HCT116 (cell line): ENCODE measurements at places on chromosomes 1 and 21.

GRCh38 chr1:43867976-43868740 is 65.4 kb upstream of the ARTN start:
- no peak overlapping the region for H3K27ac ChIP-seq
- DNase-seq, result no peak
- no peak overlapping the region for H3K4me3 ChIP-seq
- H3K36me3 ChIP-seq, result no peaks in the 10 kb centered on the region
- H3K4me1 ChIP-seq, result peaks cover 6% of the 10 kb centered on the region; the same call in 1 of the 2 replicates
- H3K27me3 ChIP-seq, result no peaks in the 10 kb centered on the region

DNA sequence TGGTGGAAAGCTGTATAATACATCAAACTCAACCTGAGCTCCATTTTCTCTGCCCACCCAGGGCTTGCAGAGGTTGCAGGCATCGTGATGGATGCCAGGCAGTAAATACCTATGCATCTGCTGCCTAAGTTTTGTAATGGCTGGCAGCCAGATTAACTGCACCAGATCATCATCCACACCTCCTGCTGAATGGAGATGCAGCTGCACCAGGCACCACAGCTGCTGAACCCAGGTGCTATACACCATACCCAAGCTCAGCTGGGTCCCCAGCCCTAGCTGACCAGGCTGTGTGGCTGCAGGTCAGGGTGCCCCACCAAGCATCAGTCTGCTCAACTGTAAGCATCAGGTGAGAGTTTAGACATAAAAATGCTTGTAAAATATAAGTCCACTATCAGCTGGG is 6.7 kb upstream of the SNAPIN start:
- H3K4me3 ChIP-seq, result no peak overlapping the region
- H3K27me3 ChIP-seq, result no peaks in the 10 kb centered on the region
- no peaks in the 10 kb centered on the region for H3K36me3 ChIP-seq
- no peaks in the 10 kb centered on the region; the same call in 1 of the 2 replicates for H3K4me1 ChIP-seq
- H3K27ac ChIP-seq, result no peak overlapping the region
- no peak for DNase-seq

DNA sequence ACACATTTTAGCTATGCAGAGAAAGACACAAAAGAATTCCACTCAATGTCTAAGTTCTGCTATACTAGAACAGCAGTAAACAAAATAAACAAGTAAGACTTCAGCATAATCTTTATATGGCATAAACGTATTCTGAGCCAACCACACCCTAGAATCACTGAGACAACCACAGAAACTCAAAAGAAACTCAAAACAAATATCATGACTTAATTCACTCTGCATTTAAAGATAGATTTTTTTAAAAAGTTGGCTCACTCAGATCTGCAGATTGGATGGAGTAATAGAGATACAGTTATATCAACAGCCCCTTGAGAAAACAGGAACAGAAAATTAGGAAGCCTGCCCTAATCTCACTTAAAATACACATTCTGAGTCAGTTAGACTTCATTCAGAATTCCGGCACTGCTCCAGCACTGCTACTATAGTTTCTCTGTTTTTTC is 95.0 kb downstream of the COL24A1 start:
- H3K27me3 ChIP-seq, result no peaks in the 10 kb centered on the region
- no peaks in the 10 kb centered on the region for H3K36me3 ChIP-seq
- H3K4me3 ChIP-seq, result no peak overlapping the region
- H3K4me1 ChIP-seq, result no peaks in the 10 kb centered on the region

DNA sequence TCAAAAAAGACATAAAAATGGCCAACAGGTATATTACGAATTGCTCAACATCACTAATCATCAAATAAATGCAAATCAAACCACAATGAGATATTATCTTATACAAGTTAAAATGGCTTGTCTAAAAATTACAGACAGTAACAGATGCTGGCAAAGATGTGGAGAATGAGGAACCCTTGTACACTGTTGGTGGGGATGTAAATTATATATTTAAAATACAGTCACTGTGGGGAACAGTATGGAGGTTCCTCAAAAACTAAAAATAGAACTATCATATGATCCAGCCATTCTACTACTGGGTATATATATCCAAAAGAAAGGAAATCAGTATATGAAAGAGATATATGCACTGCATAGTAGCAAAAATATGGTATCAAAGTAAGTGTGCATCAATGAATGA is 1037.2 kb upstream of the B3GALT2 start:
- no peak overlapping the region for H3K27ac ChIP-seq
- no peak overlapping the region for H3K4me3 ChIP-seq
- no peaks in the 10 kb centered on the region for H3K36me3 ChIP-seq

DNA sequence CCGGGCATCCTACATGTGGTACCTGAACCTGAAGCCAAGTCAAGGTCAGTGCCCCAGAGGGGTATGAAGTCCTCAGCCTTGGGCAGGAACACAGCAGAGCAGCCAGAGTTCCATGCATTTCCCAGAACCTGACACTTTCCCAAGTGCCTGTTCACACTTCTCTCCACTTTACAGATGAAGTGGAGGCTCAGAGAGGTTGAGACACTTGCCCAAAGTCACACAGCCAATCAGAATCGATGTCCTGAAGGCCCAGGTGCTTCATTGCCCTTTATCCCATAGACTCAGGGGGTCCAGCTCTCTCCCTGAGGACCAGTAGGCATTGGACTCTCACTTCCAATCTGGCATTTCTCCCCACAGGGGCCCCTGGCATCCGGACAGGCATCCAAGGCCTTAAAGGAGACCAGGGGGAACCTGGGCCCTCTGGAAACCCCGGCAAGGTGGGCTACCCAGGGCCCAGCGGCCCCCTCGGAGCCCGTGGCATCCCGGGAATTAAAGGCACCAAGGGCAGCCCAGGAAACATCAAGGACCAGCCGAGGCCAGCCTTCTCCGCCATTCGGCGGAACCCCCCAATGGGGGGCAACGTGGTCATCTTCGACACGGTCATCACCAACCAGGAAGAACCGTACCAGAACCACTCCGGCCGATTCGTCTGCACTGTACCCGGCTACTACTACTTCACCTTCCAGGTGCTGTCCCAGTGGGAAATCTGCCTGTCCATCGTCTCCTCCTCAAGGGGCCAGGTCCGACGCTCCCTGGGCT is 2.2 kb downstream of the C1QA start:
- no peaks in the 10 kb centered on the region for H3K36me3 ChIP-seq
- H3K4me1 ChIP-seq, result no peaks in the 10 kb centered on the region
- H3K27me3 ChIP-seq, result peaks cover 4% of the 10 kb centered on the region; the same call in 1 of the 2 replicates

GRCh38 chr1:183730107-183730724 is 74.7 kb upstream of the RGL1 start:
- H3K4me1 ChIP-seq, result no peaks in the 10 kb centered on the region
- H3K27ac ChIP-seq, result no peak overlapping the region
- no peaks in the 10 kb centered on the region for H3K36me3 ChIP-seq
- no peaks in the 10 kb centered on the region for H3K27me3 ChIP-seq

- H3K4me3 ChIP-seq, result no peak overlapping the region
- DNase-seq, result no peak
- no peaks in the 10 kb centered on the region for H3K27me3 ChIP-seq
- H3K4me1 ChIP-seq, result no peaks in the 10 kb centered on the region
These were observed 131.6 kb downstream of the GRIK1 start for GRCh38 chr21:29808153-29808552.

GRCh38 chr1:41698916-41699860 is 214.7 kb upstream of the EDN2 start:
- H3K36me3 ChIP-seq, result no peaks in the 10 kb centered on the region
- DNase-seq, result no peak
- no peaks in the 10 kb centered on the region for H3K27me3 ChIP-seq
- peaks cover 6% of the 10 kb centered on the region; the same call in 1 of the 2 replicates for H3K4me1 ChIP-seq
